Activated naive CD4-positive, alpha-beta T cell treated with anti-CD3 and anti-CD28 coated beads, Interleukin-2, amount 50 U/mL, for 72 hours (primary cell): ENCODE measurements at places on chromosomes 2 and 18. TPM values are rescaled to one million over a fixed set of nuclear protein-coding genes. Genes with fewer than 3 reads are reported as not detected.

- DNase-seq: no peak
Measured at GRCh38 chr18:63301434-63301833, 18.1 kb downstream of the BCL2 start.

- DNase-seq: no peak
Measured at GRCh38 chr18:24659827-24660720, 199.6 kb downstream of the HRH4 start.

GRCh38 chr18:9742524-9743131 lies 34.5 kb downstream of the RAB31 start:
- no peak for DNase-seq

DNA sequence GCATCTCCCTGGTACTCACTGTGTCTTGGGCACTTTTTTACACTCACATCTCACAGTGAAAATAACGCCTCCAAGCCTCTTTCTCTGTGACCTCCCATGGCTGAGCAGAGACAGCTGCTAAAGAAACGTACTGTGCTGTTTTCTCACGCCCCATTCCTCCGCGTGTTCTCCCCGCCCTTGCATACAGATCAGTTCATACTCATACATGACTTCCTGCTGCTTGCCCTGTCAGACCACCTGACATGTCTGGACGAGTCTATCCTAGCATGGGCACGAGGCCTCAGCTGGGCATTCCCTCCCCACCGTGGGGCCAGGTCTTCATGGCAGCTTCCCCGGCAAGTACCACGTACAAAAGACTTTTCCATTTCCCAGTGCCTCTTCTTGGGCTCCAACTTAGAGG lies 21.2 kb upstream of the IL1A start:
- no peak for DNase-seq

GRCh38 chr2:65409045-65409444 lies 23.4 kb downstream of the SPRED2 start:
- DNase-seq: no peak

The TCF4 gene
- 0.46 TPM for total RNA-seq

GRCh38 chr2:152542995-152543481 lies 174.2 kb downstream of the PRPF40A start:
- no peak for DNase-seq

The B3GNT2 gene
- total RNA-seq: 43.6 TPM

The CGREF1 gene
- 0.50 TPM for total RNA-seq

GRCh38 chr18:22032392-22032961 lies 136.9 kb upstream of the GATA6 start:
- DNase-seq: no peak

GRCh38 chr2:152034257-152034801 lies 64.5 kb downstream of the CACNB4 start:
- DNase-seq: no peak

- DNase-seq: peak; percentile 22
Measured at GRCh38 chr2:176826356-176826755, 386.2 kb upstream of the HNRNPA3 start.

The AMMECR1L gene
- 15.3 TPM for total RNA-seq

GRCh38 chr18:42107691-42108450 lies 152.8 kb downstream of the PIK3C3 start:
- DNase-seq: no peak

The CHRND gene
- not detected for total RNA-seq

The NDC80 gene
- 117 TPM for total RNA-seq

GRCh38 chr2:174454566-174454965 lies 32.3 kb downstream of the GPR155 start:
- no peak for DNase-seq

The HES6 gene
- 4.7 TPM for total RNA-seq

The SH3RF3 gene
- total RNA-seq: 1.0 TPM

GRCh38 chr2:226705133-226705886 lies 94.3 kb downstream of the IRS1 start:
- DNase-seq: no peak

The ANKRD30B gene
- not detected for total RNA-seq

DNA sequence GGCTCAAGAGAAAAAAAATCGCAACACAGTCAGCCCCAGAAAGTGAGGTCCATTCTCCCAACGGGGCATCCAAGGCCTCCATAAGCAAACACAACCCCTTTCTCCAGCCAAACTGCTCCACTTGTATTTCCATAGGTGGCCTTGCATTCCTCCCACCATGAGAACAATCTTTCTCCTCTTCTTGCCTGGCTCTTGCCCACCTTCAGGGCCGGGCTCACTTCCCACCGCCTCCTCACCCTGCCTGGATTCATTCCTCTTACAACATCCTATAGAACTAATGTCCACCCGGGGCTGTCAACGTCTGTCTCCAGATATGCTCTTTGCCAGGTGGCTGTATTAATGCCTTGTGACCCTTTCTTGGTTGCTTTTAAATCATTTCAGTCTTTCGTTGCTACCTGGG lies 124.5 kb downstream of the SMAD7 start:
- no peak for DNase-seq

DNA sequence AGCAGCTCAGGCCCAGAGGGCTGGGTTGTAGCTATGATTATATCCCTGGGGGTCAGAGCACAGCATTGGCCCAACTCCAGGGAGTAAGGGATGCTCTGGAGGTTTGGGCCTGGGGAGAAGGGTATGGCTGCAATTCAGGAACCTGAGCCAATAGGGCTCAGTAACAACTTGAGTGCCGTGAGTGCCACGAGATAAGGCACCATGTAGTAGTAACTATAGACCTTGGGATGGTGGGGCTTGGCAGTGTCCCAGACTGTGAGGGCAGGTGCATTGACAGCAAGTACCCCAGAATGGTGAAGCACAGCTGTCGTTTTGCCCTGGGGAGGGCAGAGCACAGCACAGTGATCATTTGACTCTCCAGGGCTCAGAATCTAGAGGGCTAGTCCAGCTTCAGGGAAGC lies 45.1 kb upstream of the ZNF396 start:
- no peak for DNase-seq
